ENCODE measurements at places on chromosomes 11 and 22.

DNA sequence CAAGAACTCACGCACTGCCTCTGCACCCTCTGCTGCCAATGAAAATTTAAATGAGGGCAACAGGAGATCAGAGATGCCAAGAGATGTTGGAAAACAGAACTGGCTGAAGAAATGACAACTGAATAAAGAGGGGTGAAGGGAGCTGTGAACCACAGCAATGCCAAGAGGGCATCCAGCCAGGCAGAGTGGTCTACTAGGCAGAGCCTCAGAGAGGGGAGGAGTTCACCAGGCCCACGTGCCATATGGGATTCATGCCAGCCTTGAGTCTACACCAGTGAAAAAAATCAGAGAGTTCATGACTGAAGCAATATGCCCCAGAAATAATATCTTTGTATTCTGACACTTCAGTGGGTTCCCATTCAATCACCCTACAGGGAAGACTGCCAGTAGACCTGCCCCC lies 4.4 kb downstream of the APOL2 start:
- DNase-seq = no peak

DNA sequence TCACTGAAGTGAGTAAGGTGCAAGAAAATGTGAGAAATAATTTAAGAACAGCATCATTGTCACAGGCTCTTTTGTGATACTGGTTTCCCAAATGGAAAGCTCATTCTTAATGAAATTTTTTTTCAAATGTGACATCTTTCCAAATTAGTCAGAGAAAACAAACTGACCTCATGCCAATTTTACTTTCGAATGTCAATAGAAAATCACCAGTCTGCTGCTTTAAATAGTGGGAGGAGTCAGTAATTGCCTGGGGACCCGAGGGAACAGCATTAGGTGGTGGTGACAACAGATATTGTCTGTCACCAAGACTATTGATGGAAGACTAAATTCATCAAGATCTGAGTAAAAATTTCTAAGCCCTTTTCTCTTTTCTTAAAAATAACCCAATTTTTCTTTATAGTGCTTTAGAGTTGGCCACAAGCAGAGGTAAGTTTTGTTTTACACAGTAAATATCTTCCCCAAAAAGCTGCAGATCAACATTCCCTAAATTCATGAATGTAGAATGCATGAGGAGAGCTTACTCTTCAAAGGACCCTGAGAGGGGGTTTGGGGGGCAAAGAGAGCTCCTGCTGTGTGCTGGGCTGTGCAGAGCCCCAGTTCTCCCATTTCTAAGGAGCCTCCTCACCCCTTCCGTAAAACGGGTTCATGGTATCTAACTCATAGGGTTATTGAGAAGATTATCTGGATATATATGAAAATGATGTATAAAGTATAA lies 95.1 kb downstream of the PIWIL4 start:
- no peak for DNase-seq

- DNase-seq = no peak
Measured at GRCh38 chr11:16953663-16954062, 60.6 kb downstream of the PLEKHA7 start.

DNA sequence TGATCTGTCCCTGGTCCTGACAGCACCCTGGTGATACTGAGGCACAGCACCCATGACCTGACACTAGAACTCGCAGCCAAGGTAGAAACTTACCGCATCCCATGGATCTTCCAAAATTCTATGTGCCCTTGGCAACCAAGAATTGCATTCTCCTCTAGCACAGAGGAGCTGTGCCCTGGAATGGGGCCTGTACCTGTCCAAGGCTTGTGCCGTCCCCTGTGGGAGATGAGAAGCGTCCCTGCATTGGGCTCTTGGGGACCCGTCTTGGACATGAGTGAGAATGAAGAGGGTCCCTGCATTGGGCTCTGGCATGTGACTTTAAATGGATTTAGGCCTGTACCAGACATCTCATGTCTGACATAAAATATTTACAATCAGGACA lies 67.1 kb downstream of the GGTLC2 start:
- DNase-seq = peak; percentile 12

DNA sequence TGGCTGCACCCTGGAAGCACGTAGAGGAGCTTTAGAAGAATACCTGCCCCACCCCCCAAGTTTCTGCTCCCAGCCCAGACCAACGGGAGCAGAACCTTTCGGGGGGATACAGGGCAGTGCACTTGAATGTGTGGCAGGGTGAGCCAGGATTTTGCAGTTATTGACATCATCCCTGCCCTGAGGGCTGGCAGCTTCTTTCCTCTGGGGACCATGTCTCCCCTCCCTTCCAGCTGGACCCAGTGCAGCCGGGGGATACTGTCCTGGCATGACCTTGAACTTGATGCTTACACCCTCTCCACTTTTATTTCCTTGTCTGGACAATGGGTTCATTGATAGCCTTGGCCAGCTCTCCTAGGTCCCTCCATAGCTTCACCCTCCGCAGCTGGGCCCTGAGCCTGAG lies 4.1 kb upstream of the CABP7 start:
- DNase-seq = no peak

DNA sequence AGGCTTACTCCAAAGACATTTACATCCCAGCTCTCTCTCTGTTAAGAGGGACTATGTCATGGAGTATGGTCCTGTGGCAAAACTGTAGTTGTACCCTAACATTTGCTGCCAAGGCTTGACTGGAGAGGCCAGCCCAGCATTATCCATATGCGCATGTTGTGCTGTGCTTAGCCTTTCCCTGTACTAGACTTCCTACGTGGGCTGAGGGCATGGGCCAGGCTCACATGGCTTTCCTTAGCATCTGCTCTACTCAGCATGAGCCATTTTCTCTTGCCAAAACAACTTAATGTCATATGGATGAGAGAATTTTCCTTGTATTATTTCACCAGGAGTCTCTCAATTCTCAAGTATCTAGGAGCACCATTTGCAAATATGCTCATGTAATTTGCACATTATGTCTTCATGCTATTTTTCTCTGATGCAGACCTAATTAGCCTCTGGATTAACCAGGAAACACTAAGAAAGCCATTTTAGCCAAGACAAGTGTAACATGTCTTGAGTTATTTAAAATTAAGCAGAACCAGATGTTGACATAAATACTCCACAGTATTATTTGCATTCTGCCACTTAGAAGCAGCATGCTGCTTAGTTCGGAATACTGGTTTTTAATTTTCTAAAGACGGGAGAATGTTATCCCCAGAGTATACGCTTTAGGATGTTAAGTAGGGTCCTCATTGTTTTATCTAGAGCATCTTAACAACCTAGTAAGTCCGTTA lies 71.7 kb upstream of the FAR1 start:
- no peak for DNase-seq

GRCh38 chr22:47172771-47173534 lies 410.5 kb downstream of the TBC1D22A start:
- no peak for DNase-seq

DNA sequence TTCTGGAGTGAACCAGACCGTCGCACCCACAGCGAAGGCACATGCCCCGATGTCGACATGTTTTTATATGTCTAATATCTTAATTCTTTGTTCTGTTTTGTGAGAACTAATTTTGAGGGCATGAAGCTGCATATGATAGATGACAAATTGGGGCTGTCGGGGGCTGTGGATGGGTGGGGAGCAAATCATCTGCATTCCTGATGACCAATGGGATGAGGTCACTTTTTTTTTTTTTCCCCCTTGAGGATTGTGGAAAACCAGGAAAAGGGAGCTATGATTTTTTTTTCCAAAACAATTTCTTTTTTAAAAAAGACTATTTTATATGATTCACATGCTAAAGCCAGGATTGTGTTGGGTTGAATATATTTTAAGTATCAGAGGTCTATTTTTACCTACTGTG lies 49.2 kb upstream of the OR4B1 start:
- no peak for DNase-seq
